ENCODE measurements at places on chromosomes 3 and 15.

GRCh38 chr3:168659015-168659414, 563.3 kb upstream of the GOLIM4 start:
- no peak for DNase-seq

DNA sequence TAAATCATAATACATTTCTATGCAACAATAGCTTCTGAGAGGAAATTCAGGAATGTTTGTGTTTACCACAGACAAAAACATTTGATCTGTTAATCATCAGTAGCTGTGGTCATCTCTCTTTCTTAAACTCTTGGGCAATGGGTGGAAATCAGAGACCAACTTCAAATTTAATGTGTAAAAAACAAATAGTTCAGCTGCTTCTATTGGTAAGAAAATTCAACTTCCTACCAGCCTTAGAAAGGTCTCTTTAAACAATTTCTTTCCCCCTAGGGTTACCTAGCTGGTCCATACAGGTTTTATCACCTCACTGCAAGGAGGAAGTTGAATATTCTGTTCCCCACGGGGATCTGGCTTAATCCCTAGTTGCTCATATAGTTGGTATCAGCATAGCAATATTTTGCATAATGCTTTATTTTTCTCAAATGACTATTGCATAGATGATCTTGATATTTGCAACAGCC, 20.3 kb upstream of the PPP4R2 start:
- peak; percentile 13 for DNase-seq

DNA sequence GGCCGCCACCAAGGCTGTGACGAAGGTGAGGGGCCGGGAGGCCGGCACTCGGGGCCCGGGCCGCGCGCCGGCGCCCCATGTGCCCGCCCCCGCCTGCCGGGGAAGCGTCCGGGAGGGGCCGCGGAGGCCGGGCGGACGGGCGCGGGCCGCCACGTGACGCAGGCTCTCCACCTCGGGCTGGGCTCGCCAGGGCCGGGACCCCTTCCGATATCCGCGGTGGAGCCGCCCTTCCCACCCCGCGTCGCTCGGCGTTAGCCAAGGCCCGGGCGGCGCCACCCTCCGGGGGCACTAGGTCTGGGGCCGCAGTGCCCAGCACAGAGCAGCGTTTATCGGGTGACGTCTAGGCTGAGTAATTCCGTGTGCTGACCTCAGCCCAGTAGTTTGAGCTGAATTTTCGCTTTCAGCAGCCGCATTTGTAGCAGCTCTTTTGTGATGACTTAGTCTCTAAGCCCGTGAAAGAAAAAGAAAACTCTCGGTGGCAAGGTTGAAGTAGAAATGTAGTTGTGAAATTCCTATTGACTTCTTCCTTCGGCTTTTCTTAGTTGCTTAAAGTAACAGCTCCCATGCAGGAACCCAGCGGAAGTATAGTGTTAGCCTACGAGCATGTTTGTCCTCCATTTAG, 885 bp downstream of the CDV3 start:
- no peak for DNase-seq

- no peak for DNase-seq
Measured at GRCh38 chr3:16079519-16079918, 95.0 kb upstream of the GALNT15 start.

DNA sequence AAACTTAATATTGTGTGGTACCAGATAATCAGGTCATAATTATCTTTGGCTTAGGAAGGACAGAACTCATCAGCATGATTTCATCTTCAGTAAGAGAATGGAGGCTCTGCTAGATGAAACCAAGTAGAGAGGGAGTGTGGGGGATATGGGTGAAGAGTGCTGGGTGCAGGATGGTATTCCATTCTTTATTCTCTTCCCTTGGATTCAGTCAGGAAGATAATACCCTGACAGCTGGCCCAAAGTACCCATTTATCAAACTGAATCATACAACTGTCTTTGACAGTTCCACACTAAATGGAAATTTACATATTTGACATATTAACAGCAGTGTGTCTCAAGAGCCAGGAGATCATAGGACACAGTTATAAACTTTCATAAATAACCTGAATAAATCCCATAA, 44.7 kb downstream of the GOLIM4 start:
- no peak for DNase-seq

- DNase-seq: peak; percentile 5
Measured at GRCh38 chr3:131349946-131350347, 31.6 kb upstream of the NUDT16 start.

Data from kidney glomerular epithelial cell (primary cell).